ENCODE measurements at places on chromosomes 6 and 20.

- no peak for DNase-seq
These were observed 145.1 kb downstream of the RIMS1 start for GRCh38 chr6:72031471-72031870.

- DNase-seq, result no peak
These were observed 130.7 kb downstream of the DLL1 start for GRCh38 chr6:170160031-170160627.

DNA sequence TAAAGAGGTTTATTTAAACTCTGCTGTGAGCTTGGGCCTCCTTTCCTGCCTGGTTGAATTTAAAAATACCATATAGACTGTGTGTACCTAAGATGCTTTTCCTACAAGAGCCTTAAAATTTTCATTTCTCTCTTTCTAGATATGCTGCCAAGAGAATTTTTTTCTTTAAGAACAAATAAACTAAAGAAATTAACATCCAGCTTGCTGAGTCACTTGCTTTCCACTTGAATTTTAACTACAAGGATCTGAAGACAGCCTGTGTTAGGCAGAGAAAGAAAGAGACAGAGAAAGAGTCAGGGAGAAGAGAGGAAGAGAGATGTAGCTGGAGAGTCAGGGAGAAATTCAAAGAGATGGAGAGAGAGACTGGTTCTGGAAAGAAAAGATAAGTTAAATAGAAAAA is 18.3 kb upstream of the SNAP25 start:
- no peak for DNase-seq

DNA sequence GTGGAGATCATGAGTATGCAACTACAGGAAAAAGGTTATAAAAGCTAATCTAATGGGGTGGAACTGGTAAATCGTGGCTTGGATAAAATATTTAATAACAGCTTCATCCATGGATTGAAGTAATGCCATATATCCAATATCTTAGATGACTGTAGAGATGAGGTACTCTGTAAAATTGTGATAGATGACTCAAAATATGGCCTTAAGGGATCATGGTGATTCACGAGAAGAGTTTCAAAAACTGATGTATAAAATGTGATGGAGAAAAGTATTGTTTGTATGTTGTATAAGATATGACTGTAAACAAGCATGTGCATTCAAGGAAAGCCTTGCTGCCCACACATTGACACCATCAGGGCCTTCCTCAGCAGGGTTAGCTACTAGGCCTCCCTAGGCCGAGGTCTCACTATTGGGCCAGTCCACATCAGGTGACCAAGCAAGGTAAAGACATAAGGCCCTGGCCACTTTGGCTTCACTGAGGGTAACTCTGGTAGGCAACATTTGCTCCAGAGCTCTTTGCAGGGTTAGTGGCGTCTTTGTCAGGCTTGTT is 17.7 kb upstream of the CCN6 start:
- no peak for DNase-seq

- no peak for DNase-seq
These were observed 26.8 kb downstream of the ZBTB46 start for GRCh38 chr20:63804308-63804636.

DNA sequence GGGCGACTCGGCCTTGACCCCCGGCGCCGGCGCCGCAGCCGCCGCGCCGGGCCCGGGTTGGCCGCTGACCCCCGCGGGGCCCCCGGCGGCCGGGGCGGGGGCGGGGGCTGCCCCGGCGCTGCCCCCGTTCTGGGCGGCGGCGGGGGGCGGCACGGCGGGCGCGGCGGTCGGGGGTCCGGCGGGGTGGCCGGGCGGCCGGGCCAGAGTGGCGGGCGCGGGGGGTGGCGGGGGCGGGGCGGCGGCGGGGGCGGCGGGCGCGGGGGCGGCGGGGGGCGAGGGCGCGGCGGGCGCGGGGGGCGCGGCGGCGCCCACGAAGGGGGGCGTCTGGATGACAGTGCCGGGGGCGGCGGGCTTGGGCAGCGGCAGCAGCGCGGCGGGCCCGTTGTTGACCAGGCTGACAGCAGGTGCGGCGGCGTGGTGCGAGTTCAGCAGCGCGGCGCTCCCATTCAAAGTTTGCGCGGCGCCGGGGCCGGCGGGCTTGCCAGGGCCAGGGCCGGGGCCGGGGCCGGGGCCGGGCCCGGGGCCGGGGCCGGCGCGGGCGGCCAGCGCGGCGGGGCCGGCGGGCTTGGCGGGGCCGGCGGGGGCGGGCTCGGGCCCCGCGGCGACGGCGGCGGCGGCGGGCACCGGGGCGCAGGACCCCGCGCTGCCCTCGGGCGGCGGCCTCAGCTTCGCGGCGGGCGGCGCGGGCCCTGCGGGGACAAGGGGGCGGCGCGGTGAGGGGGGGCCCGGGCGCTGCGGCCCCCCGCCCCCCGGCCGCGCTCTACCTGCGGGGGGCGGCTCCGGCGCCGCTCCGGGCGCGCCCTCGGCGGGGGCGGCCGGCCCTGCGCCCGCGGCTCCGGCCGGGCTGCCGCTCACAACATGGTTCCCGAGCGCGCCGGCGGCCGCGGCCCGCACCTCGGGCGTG is 659 bp downstream of the TAF4 start:
- no peak for DNase-seq

- DNase-seq, result no peak
These were observed 166.3 kb upstream of the AFDN start for GRCh38 chr6:167660424-167660823.

- DNase-seq, result no peak
These were observed 55.1 kb downstream of the CEBPB start for GRCh38 chr20:50245498-50246366.

DNA sequence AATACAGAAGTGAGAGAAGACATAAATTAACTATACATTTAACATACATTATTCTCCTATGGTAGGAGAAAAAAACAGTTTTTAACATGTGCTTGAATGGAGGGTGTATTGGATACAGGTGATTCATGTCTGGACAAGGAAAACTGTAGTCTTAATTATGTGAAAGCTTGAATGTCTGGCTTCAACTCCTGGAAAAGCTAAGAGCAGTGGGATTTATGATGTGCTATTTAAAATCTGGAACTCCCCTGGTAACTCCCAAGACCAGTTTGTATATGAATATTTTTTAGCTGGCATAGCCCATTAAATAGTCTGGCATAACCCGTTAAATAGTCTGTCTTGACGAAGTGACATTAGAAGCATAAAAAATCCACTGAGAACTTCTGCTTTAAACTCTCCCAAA is 410.0 kb upstream of the PTCHD4 start:
- no peak for DNase-seq

DNA sequence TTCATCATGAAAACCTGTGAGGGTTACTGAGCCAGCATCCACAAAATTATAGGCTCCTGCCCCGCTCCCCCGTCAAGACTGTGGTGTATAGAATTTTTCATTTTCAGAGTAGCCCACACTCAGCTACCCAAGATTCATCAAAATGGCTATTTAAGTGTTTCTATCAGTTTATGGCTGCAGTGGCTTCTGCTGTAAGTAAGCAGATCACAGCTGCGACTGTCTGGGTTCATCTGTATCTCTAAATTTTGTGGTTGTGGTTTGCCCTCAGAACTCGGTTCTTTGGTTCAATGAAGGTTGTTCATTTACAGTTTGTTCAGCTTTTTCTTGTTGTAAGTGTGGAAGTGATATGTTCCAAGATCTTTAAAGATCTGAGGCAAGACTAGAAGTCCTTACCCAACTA is 284.2 kb downstream of the DOK5 start:
- no peak for DNase-seq

DNA sequence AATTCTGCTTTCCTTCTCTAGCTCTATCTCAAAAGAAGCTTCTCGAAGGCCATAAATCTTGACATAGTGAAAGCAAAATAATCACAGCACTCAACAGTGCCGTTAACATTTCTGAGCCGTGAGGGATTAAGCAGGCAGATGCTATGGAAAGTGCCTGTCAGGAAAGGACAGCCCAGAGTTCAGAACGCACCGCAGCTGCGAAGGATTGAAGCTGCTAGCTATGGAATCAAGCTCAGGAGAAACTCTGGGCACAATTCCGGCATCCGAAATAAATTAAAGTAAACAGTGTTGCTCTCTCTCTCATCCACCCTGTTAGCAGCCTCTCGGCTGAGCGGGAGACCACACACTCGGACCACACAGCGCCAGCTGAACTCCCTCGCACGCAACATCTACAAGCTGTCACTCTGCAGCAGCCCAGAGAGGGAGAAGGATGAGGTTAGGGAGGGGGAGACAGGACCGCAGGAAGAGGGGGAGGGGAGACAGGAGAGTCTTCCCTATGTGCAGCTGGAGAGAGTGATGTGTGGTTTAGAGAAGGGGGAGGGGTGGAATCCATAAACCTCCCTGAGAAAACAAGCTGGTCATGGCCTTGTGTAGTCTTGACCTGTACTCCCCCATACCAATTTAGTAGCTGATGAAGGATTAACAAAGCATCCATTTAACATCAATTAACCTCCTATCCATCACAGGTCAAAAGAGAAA is 9.0 kb downstream of the EXOC2 start:
- no peak for DNase-seq

GRCh38 chr6:47376930-47377329 is 67.2 kb upstream of the TNFRSF21 start:
- DNase-seq, result no peak

GRCh38 chr20:8221887-8222419 is 89.9 kb downstream of the PLCB1 start:
- DNase-seq, result no peak

- no peak for DNase-seq
These were observed 51.7 kb downstream of the TTI1 start for GRCh38 chr20:37981568-37981967.

- no peak for DNase-seq
These were observed 88.3 kb downstream of the FAM50B start for GRCh38 chr6:3937438-3937837.

DNA sequence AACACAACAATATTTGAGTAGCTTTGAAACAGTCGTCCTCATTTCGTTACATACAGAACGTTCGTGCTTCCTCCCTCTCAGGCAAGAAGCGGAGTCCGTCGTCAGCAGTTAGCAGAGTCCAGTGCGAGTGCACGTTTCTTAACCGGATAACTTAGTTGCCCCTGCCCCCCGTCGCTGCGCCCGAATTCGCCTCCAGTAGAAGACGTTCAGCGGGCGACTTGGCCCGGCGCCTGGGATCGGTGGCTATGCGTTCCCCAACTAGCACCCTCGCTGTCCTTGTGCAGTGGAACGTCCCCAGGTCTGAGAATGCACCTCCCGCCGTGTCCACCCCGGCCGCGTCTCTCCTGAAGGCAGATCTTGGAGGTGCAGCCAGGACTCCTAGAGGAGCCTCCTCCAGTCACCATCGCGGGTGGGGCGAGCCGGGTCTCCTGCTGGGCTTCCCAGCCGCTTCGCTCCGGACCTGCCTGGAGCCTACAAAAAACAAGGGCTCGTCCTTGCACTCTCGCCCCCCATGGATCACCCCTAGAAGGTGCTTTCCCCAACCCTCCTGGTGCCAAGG is 910 bp upstream of the PCSK2 start:
- DNase-seq, result no peak

DNA sequence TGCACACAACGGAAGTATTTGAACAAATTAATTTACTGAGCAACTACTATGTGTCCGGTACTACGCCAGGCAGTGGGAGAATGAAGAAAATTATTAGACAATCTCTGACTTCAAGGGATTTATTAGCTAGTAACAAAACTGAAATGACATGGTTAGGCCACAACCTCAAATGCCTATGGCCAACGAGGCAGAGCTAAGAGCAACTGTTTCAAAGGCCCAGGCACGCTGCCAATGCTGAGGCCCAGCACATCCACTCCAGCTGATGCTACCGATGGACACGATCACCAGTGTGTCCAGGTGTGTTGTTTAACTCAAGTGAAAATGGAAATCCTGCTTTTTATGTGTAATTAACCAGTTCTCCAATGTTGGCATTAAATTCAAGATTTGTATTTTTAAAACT is 420.9 kb downstream of the PRKN start:
- DNase-seq, result no peak

DNA sequence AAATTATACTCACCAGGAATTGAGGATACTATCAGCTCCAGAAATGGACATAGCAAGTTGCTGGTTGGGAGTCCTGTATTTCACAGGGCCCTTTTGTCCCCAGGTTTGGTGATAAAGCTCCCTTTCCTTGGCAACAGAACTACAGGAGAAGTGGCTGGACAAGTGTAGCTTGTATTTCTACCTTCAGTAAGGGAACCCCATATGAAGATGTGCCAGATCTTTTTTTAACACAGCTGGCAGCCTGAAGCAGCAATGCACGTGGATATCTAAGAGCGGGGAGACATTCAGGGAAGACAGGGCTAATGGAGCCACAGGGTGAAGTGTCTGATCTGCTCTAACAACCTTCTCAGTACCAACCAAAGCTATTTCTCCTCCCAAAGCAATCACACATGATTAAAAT is 373.9 kb upstream of the ID4 start:
- DNase-seq, result no peak

DNA sequence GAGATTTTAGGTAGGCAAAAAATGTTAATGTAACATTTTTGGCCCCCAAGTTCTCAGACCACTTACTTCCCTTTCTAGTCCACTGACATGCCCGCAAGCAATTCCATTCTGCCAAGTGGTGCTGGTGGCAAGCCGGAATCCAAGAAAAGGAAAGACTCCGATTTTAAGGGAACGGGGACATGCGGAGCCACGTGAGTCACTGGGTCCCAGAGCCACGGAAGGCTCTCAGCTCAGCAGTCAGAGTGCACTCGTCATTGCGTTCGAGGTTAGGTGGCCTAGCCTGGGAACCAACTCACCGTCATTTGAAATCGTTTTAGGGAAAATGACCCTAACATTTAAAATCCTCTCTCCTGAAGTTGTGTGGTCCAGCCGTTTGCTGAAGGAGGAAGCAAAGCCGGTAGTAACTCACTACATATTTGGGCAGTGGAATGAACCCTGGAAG is 711 bp upstream of the SIRT5 start:
- DNase-seq, result peak; percentile 45

- no peak for DNase-seq
These were observed 27.2 kb downstream of the IL17F start for GRCh38 chr6:52216932-52217575.

GRCh38 chr6:135311446-135312200 is 130.5 kb downstream of the MYB start:
- no peak for DNase-seq

DNA sequence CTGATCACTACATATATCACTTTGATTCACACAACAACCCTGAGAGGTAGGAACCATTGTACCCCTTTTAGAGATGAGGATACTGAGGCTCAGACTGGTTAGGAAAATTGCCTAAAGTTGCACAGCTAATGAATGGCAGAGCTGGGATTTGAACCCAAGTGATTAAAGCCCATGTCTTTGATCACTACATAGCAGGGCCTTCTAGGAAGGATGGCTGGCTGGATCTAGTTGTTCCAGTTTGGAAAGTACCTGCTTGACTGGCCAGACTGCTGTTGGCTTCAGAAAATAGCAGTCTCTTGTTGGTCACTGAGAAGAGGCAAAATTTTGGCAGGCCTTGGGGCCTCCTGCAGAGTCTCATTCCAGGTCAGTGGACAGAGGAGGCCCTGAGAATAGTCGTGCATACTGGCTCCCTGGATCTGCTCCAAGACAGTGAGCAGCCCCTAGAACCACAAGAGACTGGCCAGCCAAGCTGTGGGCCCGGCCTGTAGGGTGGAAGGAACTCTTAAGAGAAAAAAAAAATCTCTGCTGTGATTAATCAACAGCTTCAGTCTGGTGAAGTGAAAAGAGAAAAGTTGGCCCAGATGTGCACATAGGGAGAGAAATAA is 17.5 kb downstream of the PPARD start:
- no peak for DNase-seq
